ENCODE measurements at places on chromosomes 11 and 22. TPM values are rescaled to one million over a fixed set of nuclear protein-coding genes. Genes with fewer than 3 reads are reported as not detected.

ART5 gene
- total RNA-seq, result 1.7 TPM

BATF2 gene
- total RNA-seq, result 1.8 TPM

SYT8 gene
- total RNA-seq, result not detected

CBLIF gene
- total RNA-seq, result not detected

OR52W1 gene
- total RNA-seq, result not detected

OR10D3 gene
- not detected for total RNA-seq

A4GALT gene
- 23.9 TPM for total RNA-seq

OR6A2 gene
- total RNA-seq, result 0.27 TPM

PDE2A gene
- total RNA-seq, result 45.9 TPM

GRCh38 chr11:68372625-68373024 is 60.2 kb downstream of the LRP5 start:
- H3K27ac ChIP-seq, result no peak overlapping the region
- H3K4me1 ChIP-seq, result peaks cover 60% of the 10 kb centered on the region
- H3K27me3 ChIP-seq, result no peaks in the 10 kb centered on the region
- no peak for DNase-seq
- peaks cover 3% of the 10 kb centered on the region for H3K36me3 ChIP-seq
- H3K4me3 ChIP-seq, result no peak overlapping the region

GRCh38 chr11:61827571-61828378 is at the start of gene FADS2:
FADS2 (plus strand) TSS chr11:61828300; CDS start chr11:61828391, 91 bp downstream.
- no peaks in the 10 kb centered on the region for H3K27me3 ChIP-seq
- peak within 1 kb of the TSS; percentile 32 for H3K27ac ChIP-seq
- peak within 1 kb of the TSS; percentile 1 for H3K4me3 ChIP-seq
- H3K4me1 ChIP-seq, result peaks cover 22% of the 10 kb centered on the region
- H3K36me3 ChIP-seq, result no peaks in the 10 kb centered on the region

DNA sequence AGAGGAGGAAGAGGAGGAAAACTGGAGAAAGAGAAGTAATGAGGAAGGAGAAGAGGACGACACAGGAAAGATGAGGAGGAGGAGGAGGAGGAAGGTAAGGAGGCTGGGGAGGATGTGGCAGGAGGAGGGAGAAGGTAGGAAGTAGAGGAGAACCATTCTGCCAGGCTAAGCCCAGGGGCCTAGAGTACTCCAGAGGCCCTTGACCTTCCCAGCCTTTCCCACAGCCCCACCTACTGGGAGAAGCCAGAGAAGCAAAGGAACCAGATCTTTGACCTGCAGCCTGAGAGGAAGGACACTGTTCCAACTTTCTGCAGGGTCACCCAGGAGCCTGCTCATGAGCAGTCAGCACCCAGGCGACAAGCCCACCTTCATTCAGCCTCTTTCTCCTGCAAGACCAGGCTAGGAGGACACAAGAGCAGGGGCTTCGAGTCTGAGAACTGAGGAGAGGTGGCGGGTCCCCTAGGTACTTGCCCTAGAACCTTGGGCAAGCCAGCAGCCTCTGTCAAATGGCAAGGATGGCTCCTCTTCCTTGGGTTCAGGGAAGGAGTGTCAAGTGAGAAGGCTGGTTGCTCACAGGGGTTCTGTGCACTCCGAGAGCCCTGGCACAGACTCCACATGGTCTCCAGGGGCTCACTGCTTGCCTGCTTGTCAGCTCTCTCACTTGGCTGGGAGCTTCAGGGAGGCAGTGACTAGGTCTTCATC is 27.9 kb upstream of the OAF start:
- no peaks in the 10 kb centered on the region for H3K4me1 ChIP-seq
- no peak overlapping the region for H3K27ac ChIP-seq
- peak; percentile 28 for DNase-seq
- no peaks in the 10 kb centered on the region for H3K36me3 ChIP-seq
- no peaks in the 10 kb centered on the region for H3K27me3 ChIP-seq
- no peak overlapping the region for H3K4me3 ChIP-seq

GRCh38 chr11:127925475-127925874 is 661.9 kb downstream of the ETS1 start:
- H3K27me3 ChIP-seq, result no peaks in the 10 kb centered on the region
- no peaks in the 10 kb centered on the region for H3K4me1 ChIP-seq
- H3K27ac ChIP-seq, result no peak overlapping the region

- no peak overlapping the region for H3K27ac ChIP-seq
- H3K36me3 ChIP-seq, result no peaks in the 10 kb centered on the region
- no peak for DNase-seq
These were observed 9.7 kb downstream of the KIRREL3 start for GRCh38 chr11:126990716-126991480.

DNA sequence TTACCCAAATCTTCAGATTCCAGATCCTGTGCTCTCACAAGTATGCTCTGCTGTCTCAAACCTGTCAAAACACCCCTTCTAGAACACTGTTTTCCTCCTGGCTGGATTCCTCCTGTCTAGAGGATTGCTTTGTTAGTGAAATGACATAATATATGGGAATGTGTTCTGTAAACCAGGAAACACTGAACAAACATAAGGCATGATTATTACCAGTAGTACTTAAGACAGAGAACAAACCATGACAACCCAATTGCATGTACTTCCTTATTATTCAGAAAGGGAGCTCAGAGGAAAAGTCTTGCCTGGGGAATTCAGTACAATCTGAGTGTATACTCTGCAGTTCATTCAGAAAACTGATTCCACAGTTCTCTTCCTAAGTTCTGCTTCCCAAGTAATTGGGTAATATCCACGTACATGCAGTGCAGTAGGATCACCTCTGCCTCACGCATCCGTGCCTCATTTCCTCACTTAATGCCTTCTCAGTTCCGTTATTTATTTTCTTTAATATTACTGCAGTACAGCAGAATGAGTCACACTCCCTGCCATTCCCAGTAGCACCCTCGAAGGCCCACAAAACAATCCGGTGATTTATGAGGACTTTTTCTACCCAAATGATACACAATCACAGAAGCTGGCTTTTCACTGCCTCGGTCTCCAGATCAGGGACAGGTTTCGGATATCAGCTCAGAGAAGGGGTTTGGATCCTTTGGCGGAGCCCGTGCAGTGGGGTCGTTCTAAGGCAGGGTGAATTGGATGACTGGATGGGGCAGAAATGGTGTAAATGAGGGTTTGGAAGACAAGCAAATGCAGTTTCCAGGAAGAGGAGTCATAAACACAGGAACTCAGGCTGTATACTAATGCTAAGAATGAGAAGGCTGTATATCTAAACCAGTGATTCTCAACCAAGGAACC is 896.9 kb downstream of the KCNA4 start:
- peak overlapping the region; percentile 69 for H3K27ac ChIP-seq
- H3K27me3 ChIP-seq, result no peaks in the 10 kb centered on the region
- H3K36me3 ChIP-seq, result no peaks in the 10 kb centered on the region
- peaks cover 22% of the 10 kb centered on the region for H3K4me1 ChIP-seq

Data from thyroid gland (tissue), 4 donors.